ENCODE measurements at places on chromosomes 3 and 15. TPM values are rescaled to one million over a fixed set of nuclear protein-coding genes. Genes with fewer than 3 reads are reported as not detected.
A peak's percentile ranks its signal among the peaks of the same experiment; 100 is the strongest.

- H3K4me1 ChIP-seq, result no peaks in the 10 kb centered on the region
- H3K27ac ChIP-seq, result no peak overlapping the region
- DNase-seq, result no peak
- no peaks in the 10 kb centered on the region for H3K27me3 ChIP-seq
- no peaks in the 10 kb centered on the region for H3K36me3 ChIP-seq
Measured at GRCh38 chr3:114310695-114311094, 16.9 kb downstream of the TIGIT start.

GRCh38 chr3:170021083-170021482, 16.7 kb upstream of the GPR160 start:
- no peaks in the 10 kb centered on the region for H3K4me1 ChIP-seq
- H3K36me3 ChIP-seq, result no peaks in the 10 kb centered on the region
- H3K4me3 ChIP-seq, result no peak overlapping the region
- no peak overlapping the region for H3K27ac ChIP-seq
- H3K27me3 ChIP-seq, result no peaks in the 10 kb centered on the region
- DNase-seq, result no peak

DNA sequence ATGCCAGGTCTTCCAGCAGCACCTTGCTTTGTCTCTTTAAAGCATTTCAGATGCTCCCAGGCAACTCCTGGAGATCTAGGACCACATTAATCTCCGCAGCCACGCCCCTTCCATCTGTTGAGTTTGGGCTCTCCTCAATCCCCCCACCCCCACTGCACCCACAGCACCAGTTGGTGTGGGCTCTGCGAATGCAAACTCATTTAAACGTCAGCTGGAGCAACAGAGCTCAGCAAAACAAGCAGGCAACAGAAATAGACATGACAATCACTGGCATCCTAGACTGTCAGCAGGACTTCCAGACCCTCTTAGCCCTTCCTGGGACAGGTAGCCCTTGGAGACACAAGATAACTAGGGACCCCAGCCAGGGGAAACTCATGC, 106.9 kb downstream of the LSM3 start:
- H3K27me3 ChIP-seq, result peaks cover 9% of the 10 kb centered on the region
- H3K4me3 ChIP-seq, result no peak overlapping the region

- H3K27me3 ChIP-seq, result no peaks in the 10 kb centered on the region
- no peak overlapping the region for H3K4me3 ChIP-seq
- H3K36me3 ChIP-seq, result no peaks in the 10 kb centered on the region
- no peak overlapping the region for H3K27ac ChIP-seq
- no peak for DNase-seq
Measured at GRCh38 chr15:55530861-55531313, 22.9 kb upstream of the DNAAF4 start.

GRCh38 chr3:124582196-124582595, 148.1 kb upstream of the UMPS start:
- H3K27ac ChIP-seq, result no peak overlapping the region
- H3K4me3 ChIP-seq, result no peak overlapping the region
- DNase-seq, result no peak
- no peaks in the 10 kb centered on the region for H3K36me3 ChIP-seq
- peaks cover 15% of the 10 kb centered on the region for H3K4me1 ChIP-seq
- H3K27me3 ChIP-seq, result peaks cover 41% of the 10 kb centered on the region

- DNase-seq, result peak; percentile 80
- no peaks in the 10 kb centered on the region for H3K36me3 ChIP-seq
- H3K27ac ChIP-seq, result peak overlapping the region; percentile 92
- peak overlapping the region; percentile 64 for H3K4me3 ChIP-seq
- peaks cover 4% of the 10 kb centered on the region for H3K27me3 ChIP-seq
Measured at GRCh38 chr3:107431246-107432012, 54.2 kb downstream of the CCDC54 start.

DNA sequence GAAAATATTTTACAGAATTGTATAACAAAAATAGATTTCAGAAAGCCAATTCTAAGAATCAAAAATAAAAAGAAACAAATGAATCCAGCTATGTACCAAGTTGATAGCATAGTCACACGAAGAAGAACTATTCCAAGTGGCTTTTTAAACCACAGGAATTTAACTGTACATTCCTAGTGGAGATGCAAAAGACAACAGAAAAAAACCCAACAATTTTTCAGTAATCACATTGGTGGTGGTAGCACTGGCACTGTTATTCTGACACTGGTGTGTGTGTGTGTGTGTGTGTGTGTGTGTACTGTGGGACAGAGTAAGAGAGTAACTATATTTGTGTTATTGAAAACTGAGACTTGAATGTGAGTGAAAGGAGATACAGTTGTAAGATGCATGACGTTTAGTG, 9.1 kb downstream of the BFSP2 start:
- H3K27ac ChIP-seq, result no peak overlapping the region
- no peak for DNase-seq
- no peaks in the 10 kb centered on the region for H3K36me3 ChIP-seq
- H3K4me3 ChIP-seq, result no peak overlapping the region

GRCh38 chr15:67307156-67307555, 52.6 kb downstream of the IQCH start:
- peaks cover 3% of the 10 kb centered on the region for H3K4me1 ChIP-seq
- H3K27ac ChIP-seq, result no peak overlapping the region
- H3K36me3 ChIP-seq, result no peaks in the 10 kb centered on the region
- H3K27me3 ChIP-seq, result no peaks in the 10 kb centered on the region
- peak; percentile 41 for DNase-seq
- no peak overlapping the region for H3K4me3 ChIP-seq

- no peaks in the 10 kb centered on the region for H3K36me3 ChIP-seq
- no peak overlapping the region for H3K4me3 ChIP-seq
- DNase-seq, result no peak
- H3K27me3 ChIP-seq, result no peaks in the 10 kb centered on the region
- H3K27ac ChIP-seq, result no peak overlapping the region
Measured at GRCh38 chr15:29376590-29376989, 107.0 kb upstream of the NSMCE3 start.

DNA sequence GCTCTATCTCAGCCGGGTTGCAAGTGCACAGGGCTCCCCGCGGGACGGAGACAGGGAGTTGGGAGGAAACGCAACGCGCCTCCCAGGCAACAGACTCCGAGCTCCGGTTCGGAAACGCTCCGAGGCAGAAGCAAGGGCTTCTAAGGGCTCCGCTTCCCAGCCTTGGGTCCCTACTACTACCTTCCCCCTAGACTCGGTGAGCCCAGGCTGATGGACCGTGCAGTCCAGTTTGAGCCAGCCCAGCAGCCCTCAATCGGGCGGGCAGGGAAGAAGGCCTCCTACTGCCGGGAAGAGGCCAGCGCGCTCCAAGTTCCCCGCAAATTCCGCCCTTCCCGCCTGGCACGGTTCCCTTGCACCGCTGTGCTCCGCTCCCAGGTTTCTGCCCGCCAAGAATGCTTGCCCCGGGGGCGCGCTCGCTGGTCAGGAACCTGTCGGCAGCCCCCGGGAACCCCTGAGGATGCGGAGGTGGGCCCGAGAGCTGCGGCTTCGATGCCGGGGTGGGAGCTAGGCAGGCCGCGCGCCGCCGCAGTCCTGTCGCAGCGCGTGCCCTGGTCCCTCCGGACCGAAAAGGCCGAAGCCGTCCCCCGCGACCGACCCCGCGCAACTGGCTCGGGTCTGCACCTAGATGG, 728 bp downstream of the TRANK1 start:
- peak overlapping the region; percentile 76 for H3K4me3 ChIP-seq
- H3K27ac ChIP-seq, result peak overlapping the region; percentile 84
- peaks cover 11% of the 10 kb centered on the region for H3K27me3 ChIP-seq
- DNase-seq, result peak; percentile 80

- no peaks in the 10 kb centered on the region for H3K36me3 ChIP-seq
- DNase-seq, result peak; percentile 74
- H3K27me3 ChIP-seq, result no peaks in the 10 kb centered on the region
- no peak overlapping the region for H3K4me3 ChIP-seq
- peak overlapping the region; percentile 73 for H3K27ac ChIP-seq
Measured at GRCh38 chr3:29759411-29760225, 478.7 kb downstream of the RBMS3 start.

GRCh38 chr3:156792536-156792935, 33.6 kb upstream of the LEKR1 start:
- no peaks in the 10 kb centered on the region for H3K27me3 ChIP-seq
- no peak for DNase-seq
- no peaks in the 10 kb centered on the region for H3K4me1 ChIP-seq
- no peaks in the 10 kb centered on the region for H3K36me3 ChIP-seq
- no peak overlapping the region for H3K4me3 ChIP-seq

- DNase-seq, result no peak
- no peak overlapping the region for H3K4me3 ChIP-seq
- no peak overlapping the region for H3K27ac ChIP-seq
- no peaks in the 10 kb centered on the region for H3K4me1 ChIP-seq
- H3K36me3 ChIP-seq, result no peaks in the 10 kb centered on the region
- no peaks in the 10 kb centered on the region for H3K27me3 ChIP-seq
Measured at GRCh38 chr3:19744047-19744446, 190.0 kb downstream of the EFHB start.

GRCh38 chr15:52057996-52058395, 39.0 kb downstream of the MAPK6 start:
- H3K27ac ChIP-seq, result no peak overlapping the region
- no peak overlapping the region for H3K4me3 ChIP-seq
- no peaks in the 10 kb centered on the region for H3K27me3 ChIP-seq
- H3K4me1 ChIP-seq, result no peaks in the 10 kb centered on the region
- no peak for DNase-seq

DNA sequence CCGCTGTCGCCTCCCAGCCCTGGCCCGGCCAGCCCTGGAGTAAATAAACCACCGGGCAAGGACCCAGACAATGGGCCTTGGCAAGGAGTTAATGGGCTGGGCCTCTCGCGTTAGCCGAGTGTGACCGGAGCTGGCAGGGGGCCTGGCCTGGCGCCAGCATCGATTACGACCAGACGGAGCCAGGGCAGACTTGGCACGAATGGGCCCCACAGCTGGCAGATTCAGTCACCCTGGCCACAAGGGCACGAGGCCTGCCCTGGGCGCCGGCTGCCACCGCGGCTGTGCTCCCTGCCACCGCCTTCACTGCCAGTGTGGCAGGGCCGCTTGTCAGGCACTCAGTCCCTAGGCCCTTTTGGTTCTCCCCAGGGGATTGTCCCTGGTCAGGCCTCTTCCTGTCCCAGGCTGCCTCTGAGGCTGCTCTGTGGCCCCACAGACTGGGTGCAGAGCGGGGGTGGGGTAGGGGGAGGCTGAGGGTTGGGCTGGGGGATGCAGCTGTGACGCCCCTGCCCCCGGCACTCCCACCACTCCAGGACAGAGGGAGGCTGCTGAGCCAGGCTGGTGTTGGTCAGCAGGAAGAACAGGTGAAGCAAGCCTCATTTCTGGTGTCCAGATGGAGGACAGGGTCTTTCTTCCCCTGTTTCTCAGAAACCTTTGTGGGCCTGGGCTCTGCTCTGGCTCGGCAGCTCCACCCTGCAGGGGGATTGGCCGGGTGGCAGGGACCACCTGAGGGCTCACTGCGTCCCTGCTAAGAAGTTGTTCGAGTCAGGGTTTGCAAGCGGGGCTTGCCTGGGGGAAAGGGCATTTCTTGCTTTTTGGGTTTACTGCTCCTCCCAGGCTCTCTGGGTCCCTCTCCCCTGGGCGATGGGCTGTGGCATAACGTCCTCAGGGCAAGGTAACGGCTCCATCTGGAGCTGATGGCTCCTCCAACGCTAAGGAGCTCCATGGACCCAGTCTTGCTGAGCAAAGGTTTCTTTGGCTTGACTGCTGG, 30.5 kb upstream of the SRP14 start:
- peaks cover 26% of the 10 kb centered on the region for H3K4me1 ChIP-seq
- peaks cover 7% of the 10 kb centered on the region for H3K27me3 ChIP-seq
- peaks cover 2% of the 10 kb centered on the region for H3K36me3 ChIP-seq
- H3K4me3 ChIP-seq, result no peak overlapping the region
- peak overlapping the region; percentile 20 for H3K27ac ChIP-seq

DNA sequence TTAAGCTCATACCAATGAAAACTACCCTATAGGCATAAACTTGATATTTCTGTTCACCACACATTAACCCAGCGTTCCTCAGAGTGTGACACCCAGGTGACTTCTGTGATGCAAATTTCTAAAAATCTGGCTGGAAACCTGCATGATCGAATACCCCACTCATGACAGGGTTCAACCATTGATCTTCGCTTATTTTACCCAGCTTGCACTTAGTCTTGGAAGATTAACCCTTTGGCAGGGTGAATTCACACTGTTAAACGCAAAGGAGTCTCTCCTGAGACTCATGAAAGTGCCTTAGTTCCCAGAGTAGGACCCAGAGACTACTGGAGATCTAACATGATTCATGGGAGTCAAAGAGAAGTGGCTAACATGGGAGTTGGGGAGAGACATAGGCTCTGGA, 391.6 kb downstream of the MECOM start:
- H3K4me3 ChIP-seq, result no peak overlapping the region
- DNase-seq, result no peak
- no peaks in the 10 kb centered on the region for H3K36me3 ChIP-seq
- H3K4me1 ChIP-seq, result no peaks in the 10 kb centered on the region

GRCh38 chr3:182726258-182727142, 66.8 kb upstream of the ATP11B start:
- H3K36me3 ChIP-seq, result no peaks in the 10 kb centered on the region
- no peaks in the 10 kb centered on the region for H3K27me3 ChIP-seq
- no peak overlapping the region for H3K27ac ChIP-seq
- H3K4me1 ChIP-seq, result peaks cover 5% of the 10 kb centered on the region
- no peak for DNase-seq
- H3K4me3 ChIP-seq, result peak overlapping the region; percentile 15

DNA sequence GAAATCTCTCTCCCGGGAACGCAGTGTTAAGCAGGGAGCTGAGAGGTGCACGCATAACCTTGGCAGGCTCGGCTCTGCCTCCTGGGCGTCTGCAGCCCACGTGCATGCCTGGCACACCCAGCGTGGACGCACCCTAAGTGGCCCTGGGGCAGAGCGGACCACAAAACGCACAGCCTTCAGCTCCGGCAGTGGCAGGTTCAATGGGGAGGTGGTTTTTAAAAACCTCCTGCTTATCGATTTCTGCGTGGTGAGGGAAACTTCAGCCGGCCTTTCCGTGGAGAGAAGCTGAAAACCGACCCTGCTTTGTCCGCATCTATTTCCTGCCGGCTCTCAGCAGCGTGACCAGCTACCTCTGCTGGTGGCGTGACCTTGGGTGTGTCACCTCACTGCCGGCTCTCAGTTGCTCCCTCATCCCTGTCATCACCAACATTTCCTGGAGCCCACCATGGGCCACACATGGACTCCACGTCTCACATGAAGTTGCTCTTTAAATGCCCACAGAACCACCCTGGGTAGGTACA, 134.8 kb upstream of the MEF2A start:
- no peak overlapping the region for H3K4me3 ChIP-seq
- no peak for DNase-seq
- H3K4me1 ChIP-seq, result peaks cover 35% of the 10 kb centered on the region
- no peaks in the 10 kb centered on the region for H3K36me3 ChIP-seq
- H3K27me3 ChIP-seq, result peaks cover 15% of the 10 kb centered on the region

GRCh38 chr3:73502609-73503583, 121.8 kb downstream of the PDZRN3 start:
- DNase-seq, result peak; percentile 87
- no peaks in the 10 kb centered on the region for H3K27me3 ChIP-seq
- H3K4me1 ChIP-seq, result peaks cover 7% of the 10 kb centered on the region

GRCh38 chr15:60395276-60396011, 2.3 kb downstream of the ANXA2 start:
- no peak for DNase-seq
- H3K36me3 ChIP-seq, result peaks cover 27% of the 10 kb centered on the region
- H3K4me1 ChIP-seq, result peaks cover 67% of the 10 kb centered on the region
- peak overlapping the region; percentile 1 for H3K4me3 ChIP-seq
- no peaks in the 10 kb centered on the region for H3K27me3 ChIP-seq

The CEMIP gene
- 0.93 TPM for total RNA-seq

The KIF7 gene
- 5.0 TPM for total RNA-seq

The MEX3B gene
- 7.7 TPM for total RNA-seq

The TMEM212 gene
- total RNA-seq, result 0.09 TPM

The TRH gene
- 0.13 TPM for total RNA-seq

The DISP2 gene
- total RNA-seq, result 0.75 TPM

The THRB gene
- total RNA-seq, result 3.1 TPM

The COL8A1 gene
- total RNA-seq, result 1.1 TPM

The UROC1 gene
- total RNA-seq, result 0.04 TPM

The MYZAP gene
- total RNA-seq, result 2.9 TPM

The TMEM207 gene
- not detected for total RNA-seq

The ROBO2 gene
- 7.2 TPM for total RNA-seq

The CIB2 gene
- total RNA-seq, result 15.5 TPM

Measured in muscle of leg (tissue), 16 donors.